ENCODE measurements at places on chromosomes 2 and 18.

- DNase-seq, result no peak
These were observed 201.9 kb upstream of the COPS8 start for GRCh38 chr2:236883819-236884218.

- peak; percentile 60 for DNase-seq
These were observed 114.5 kb downstream of the METTL8 start for GRCh38 chr2:171319164-171319810.

- no peak for DNase-seq
These were observed 405.0 kb downstream of the XIRP2 start for GRCh38 chr2:167293172-167293781.

GRCh38 chr2:64654063-64654811 is 524 bp upstream of the SERTAD2 start:
- DNase-seq, result peak; percentile 80

DNA sequence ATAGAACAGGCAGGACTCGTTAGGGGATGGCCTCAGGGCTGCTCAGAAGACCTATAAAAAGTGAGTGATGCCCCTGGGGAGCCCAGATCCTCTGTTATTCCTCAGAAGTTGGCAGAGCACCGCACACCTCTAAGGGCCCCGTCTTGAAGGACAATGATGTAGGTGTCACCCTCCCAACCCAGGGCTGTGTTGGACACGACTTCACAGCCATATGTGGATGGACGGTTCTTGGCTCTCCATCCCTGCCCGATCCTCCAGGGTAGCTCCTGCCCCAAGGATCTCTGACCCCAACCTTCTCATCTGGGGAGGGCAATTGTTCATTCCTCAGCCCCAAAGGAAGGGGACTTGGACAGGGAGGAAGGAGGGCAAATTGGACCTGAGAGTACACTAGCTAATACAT is 246.1 kb downstream of the DYSF start:
- DNase-seq, result no peak

- no peak for DNase-seq
These were observed 168.8 kb downstream of the TXNL1 start for GRCh38 chr18:56469582-56469981.

DNA sequence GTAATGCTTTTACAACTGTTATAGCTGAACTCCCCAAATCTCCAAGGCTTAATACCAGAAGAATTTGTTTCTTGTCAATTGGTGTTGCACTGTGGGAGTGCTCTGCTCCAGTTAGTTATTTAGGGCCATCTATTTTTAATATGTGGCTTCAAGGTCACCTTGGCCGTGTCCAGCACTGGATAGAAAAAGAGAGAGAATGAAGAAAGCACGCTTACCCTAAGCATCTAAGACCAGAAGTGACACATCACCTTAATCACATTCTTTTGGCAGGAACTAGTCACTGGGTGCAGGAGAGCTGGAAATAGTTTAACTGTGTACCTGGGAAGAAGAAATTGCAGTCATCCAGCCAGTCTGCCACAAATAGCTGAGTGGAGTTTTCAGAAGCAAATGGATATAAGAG is 78.8 kb downstream of the VWC2L start:
- no peak for DNase-seq

DNA sequence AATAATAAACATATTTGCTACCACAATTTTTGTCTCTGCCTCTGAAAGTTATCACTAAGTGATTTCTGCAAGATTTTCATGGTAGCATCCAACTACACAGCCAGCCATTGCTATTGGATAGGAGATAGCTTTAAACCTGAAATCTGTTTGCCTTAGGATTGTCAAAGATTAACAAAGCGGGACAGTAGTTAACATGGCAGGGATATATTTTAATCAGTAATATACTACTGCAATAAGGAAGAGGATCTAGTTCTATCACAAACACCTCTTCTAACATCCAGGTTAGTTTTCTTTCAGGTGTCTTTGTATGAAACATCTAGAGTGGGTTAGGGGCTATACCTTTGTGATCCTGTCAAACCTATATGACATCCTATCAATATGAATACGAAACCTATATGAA is 641.3 kb downstream of the DPP10 start:
- no peak for DNase-seq

DNA sequence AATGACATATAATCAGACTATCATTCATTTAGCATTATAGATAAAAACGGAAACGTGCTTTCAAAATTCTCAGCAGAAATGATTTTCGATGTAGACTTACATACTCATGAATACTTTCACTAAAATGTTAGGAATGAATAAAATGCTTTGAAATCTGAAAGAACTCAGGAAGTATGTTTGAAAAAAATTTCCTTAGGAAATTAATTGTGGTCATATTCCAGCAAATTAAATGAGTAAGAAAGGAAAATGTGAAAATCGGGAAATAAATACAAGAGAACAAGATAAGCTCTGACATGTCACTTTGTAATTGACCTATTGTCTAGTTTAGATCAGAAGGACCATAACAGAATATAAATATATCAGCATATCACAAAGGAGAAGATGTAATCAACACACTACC is 981.0 kb upstream of the CDH2 start:
- no peak for DNase-seq

- peak; percentile 63 for DNase-seq
These were observed 101.0 kb upstream of the ZNF236 start for GRCh38 chr18:76721207-76721996.

DNA sequence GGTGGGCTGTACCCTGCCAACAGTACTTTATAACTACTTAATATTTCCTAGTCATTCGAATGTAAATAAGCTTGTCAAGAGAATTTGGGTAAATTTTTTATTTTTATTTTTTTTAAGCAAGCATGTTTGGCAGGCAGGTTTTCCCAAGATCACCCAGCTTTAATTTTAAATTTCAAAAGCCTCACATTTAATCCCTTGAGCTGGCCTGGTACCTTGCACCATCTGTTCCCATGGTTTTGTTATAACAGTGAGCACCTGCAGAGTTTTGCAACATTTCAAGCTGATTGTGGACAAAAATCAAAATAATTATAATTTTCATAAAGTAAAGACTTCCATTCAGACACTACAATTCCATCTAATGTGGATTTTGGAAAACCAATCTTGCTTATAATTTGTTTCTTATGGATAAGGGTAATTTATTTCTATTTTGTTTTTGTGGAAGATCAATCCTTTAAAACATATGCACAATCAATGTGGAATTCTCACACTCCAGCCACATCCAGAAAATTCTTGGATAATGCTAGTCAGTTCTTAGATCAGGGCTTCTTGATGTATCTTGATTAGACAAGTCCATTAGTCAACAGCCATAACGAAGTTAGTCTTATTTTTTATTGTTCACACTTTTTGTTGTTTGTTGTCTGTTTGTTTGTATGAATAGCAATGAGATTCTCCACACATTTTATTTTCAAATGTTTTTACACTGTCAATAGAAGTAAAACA is 689.3 kb downstream of the NR4A2 start:
- no peak for DNase-seq

GRCh38 chr2:171412571-171413175 is 21.1 kb downstream of the METTL8 start:
- no peak for DNase-seq

DNA sequence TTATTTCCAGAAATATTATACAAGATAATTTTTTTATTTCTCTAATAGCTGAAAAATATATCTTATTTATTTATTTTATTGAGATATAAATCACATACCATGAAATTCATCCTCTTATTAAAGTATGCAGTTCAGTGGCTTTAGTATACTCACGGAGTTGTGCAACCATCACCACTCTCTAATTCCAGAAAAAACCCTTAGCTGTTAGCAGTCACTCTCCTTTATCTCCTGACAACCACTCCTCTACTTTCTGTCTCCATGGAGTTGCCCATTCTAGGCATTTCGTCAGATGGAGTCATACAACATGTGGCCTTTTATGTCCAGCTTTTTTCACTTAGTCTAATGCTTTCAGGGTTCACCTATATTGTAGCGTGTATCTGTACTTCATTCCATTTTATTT is 66.5 kb downstream of the TCF7L1 start:
- no peak for DNase-seq

DNA sequence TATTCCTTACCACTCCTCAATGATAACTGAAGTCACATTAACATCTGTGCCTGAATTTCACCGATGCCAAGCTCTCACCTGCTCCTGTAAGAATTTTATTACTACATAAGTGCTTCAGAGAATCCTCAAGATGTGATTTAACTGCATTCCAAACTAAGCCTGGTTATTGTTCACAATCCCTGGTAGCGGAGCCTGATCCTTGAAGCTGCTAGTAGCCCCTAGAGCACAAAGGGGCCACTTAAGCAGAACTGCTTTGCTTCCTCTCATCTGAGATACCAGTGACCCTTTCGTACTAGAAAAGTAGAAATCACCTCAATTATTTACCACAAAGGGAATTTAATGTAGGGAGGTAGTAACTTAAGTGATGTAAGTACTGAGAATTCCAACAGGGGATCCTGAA is 529.6 kb downstream of the CPS1 start:
- no peak for DNase-seq

DNA sequence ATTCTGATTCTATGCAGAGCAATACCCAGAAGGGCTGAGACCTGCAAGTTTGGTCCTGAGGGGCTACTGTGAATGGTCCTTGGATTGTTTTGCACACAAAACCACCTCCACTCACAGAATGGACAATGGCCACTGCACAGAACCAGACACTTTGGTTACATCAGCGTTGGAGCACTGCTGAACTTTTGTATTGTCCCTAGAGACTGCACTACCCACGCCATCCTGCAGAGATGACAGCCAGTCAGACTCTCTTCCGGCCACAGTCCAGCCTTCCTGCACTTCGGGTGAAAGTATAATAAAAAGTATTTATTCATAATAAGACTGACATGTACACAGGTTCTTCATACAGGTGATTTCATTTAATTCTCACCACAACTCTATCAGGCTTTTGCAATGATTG is 35.7 kb downstream of the CELF4 start:
- no peak for DNase-seq

- no peak for DNase-seq
These were observed 310.7 kb upstream of the MYT1L start for GRCh38 chr2:2641541-2642410.

GRCh38 chr2:233325256-233325655 is 17.6 kb downstream of the SAG start:
- no peak for DNase-seq

DNA sequence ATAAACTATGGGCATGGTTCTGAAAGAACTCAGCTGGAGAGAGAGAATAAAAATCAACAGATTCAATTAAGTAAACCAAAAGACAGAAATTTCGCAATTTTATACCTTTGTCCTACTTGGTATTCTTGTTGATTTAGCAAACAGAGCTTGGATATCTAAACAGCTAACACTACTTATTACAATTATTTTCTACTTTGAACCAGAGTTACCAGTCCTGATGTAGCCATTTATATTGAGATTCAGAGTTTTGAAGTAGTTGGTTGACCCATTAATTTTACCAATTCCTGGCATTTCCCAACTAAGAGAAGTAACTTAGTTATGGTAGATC is 48.9 kb downstream of the ASXL2 start:
- no peak for DNase-seq

GRCh38 chr2:37993143-37993542 is 68.1 kb downstream of the RMDN2 start:
- DNase-seq, result no peak

GRCh38 chr2:28709101-28709500 is 42.5 kb upstream of the PPP1CB start:
- DNase-seq, result no peak

DNA sequence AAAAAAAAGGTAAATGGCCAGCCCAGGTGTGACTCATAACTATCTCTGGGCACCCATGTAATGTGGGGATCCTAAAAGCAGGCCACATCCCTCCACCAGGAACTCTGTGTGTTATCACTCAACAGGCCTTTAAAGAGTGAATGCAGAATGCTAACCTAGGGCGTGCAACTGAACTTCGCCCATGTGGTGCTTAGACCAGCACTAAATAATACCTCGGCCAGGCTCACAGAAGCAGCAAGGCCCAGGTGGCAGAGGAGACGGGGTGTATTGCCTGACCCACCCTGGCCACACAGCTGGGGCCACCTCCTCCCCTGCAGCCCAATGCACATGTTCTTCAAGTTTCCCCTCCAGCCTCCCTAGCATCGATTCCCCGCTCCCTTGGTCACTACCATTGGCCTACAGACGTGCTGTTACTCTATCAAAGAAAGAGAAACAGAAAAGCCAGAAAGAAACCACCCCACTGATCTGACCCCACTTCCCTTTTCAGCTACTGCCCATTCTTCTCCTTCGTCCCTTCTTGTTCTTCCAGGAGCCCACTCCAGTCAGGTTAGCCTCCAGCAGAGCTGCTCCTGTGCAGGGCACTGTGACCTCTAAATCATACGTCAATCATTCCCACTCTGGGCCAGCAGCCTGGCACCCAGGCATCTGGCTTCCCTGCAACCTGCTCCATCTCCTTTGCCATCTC is 22.0 kb downstream of the FAM178B start:
- DNase-seq, result no peak

DNA sequence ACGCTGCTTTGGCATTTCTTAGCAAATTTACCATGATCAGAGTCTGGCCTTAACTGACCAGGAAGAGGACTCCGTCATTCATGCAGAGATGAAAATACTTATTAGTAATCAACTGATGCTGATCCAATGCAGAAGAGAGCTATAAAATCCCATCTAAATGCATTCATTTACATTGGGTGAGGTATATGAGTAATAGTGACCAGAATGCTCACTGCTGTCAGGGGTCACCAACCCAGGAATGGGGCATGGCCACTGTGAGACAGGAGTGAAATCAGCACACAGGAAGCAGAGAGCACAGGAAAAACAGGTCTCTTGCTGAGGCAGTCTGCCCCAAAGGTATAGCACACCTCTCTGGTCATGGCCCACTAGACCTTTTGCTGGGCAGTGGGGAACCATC is 68.1 kb upstream of the TMEM247 start:
- no peak for DNase-seq

- DNase-seq, result no peak
These were observed 126.6 kb upstream of the SLC1A4 start for GRCh38 chr2:64862623-64863022.

GRCh38 chr2:157596992-157597681 is 31.5 kb downstream of the ACVR1C start:
- DNase-seq, result peak; percentile 75

DNA sequence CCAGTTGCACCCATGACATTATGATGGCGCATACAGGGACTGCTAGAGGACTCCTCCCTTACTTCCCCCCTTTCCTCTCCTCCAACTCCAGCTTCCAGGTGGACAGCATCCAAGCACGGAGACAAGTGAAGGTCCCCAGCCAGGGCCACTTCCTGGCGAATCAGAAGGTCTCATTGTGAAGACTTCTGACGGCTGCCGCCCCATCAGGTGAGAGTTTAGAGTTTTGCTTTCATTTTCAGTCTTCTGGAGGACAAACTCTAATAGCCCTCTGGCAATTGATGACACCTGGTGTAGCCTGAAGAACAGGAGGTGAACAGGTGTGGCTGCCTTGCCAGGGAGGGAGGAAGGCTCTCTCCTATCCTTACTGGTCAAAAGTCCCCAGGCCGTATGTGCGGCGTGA is 77.3 kb upstream of the KCNH7 start:
- DNase-seq, result no peak
